ENCODE measurements at places on chromosomes 3 and 15. TPM values are rescaled to one million over a fixed set of nuclear protein-coding genes. Genes with fewer than 3 reads are reported as not detected.
A peak's percentile ranks its signal among the peaks of the same experiment; 100 is the strongest.

Gene ACVR2B
- polyA plus RNA-seq: 0.04 TPM

DNA sequence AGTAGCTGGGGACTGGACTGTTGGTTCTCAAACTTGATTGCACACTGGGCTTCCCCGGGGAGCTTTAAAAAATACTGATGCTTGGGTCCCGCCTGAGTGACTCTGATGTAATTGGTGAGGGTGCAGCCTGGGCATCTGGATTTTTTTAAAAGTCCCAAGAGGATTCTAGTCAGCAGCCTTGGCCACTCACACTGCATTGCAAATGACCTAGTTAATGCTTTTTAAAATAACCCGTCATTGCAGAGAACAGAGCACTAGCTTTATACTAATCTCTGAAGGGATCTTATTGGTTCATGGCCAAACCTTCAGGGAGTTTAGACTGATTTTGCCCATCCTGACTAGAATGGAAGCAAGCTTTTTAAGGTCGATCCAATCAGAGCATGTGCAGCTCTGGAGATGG, 310.6 kb upstream of the PROK2 start:
- no peak overlapping the region for H3K4me3 ChIP-seq
- H3K27me3 ChIP-seq: peaks cover 7% of the 10 kb centered on the region
- no peaks in the 10 kb centered on the region for H3K36me3 ChIP-seq
- H3K4me1 ChIP-seq: peaks cover 12% of the 10 kb centered on the region
- DNase-seq: no peak

GRCh38 chr3:37492977-37493471, 318.6 kb upstream of the LRRFIP2 start:
- H3K27ac ChIP-seq: no peak overlapping the region
- no peak for DNase-seq
- no peaks in the 10 kb centered on the region for H3K36me3 ChIP-seq
- peaks cover 1% of the 10 kb centered on the region for H3K27me3 ChIP-seq
- no peak overlapping the region for H3K4me3 ChIP-seq

DNA sequence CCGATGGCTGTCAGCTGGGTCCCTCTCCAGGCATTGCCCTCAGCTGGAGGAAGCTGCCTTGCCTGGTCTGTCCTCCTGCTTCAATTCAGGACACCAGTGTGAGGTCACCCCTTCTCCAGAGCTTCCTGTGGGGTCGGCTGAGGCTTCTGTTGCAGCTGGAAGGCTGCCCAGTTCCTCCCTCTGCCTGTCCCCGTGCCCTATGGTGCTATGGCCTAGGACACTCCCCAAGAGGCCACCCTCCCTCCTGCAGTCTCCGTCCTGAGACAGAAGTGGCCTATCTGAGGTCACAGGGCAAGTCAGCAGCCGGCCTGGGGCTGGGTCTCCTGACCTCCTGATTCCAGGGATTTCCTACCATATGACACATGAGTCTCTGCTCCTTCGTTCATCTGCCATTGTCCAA, 57.9 kb downstream of the RASGRF1 start:
- H3K4me1 ChIP-seq: no peaks in the 10 kb centered on the region
- peaks cover 9% of the 10 kb centered on the region for H3K27me3 ChIP-seq
- H3K27ac ChIP-seq: no peak overlapping the region
- H3K36me3 ChIP-seq: no peaks in the 10 kb centered on the region
- H3K4me3 ChIP-seq: no peak overlapping the region

GRCh38 chr3:17094551-17094950, 209.8 kb downstream of the PLCL2 start:
- H3K27ac ChIP-seq: no peak overlapping the region
- DNase-seq: no peak
- H3K27me3 ChIP-seq: no peaks in the 10 kb centered on the region
- H3K4me3 ChIP-seq: no peak overlapping the region

Gene DUOXA1
- not detected for polyA plus RNA-seq

GRCh38 chr3:197350446-197350845, 52.0 kb upstream of the DLG1 start:
- no peak overlapping the region for H3K4me3 ChIP-seq
- no peaks in the 10 kb centered on the region for H3K4me1 ChIP-seq
- peaks cover 6% of the 10 kb centered on the region for H3K27me3 ChIP-seq
- peaks cover 4% of the 10 kb centered on the region for H3K36me3 ChIP-seq
- DNase-seq: no peak

Gene NRROS
- polyA plus RNA-seq: 14.1 TPM

DNA sequence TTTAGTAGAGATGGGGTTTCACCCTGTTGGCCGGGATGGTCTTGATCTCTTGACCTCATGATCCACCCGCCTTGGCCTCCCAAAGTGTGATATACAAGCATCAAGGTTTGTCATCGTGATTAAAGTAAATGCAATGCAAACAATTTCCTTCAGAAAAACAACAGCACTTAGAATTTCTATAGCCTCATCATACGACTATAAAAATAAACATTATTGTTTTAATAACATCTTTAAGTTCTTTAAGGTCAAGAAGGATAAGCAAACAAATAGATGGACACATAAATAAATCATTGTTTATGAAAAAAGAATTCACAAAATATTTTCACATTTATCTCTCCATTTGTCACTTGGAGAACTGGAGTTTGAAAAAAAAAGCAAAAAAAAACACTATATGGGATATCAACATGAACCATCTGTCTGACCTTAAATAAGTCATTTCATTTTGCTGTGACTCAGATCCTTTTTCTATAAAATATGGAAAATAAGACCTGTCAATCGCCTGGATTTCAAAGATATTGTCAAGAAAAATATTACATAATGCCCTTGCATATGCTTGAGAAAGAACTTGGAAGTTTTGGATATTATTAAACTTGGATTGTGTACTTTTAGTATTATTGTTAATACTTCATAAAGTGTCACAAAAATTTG, 642.0 kb upstream of the KCNMB2 start:
- no peaks in the 10 kb centered on the region for H3K4me1 ChIP-seq
- H3K4me3 ChIP-seq: no peak overlapping the region
- H3K27me3 ChIP-seq: no peaks in the 10 kb centered on the region
- H3K27ac ChIP-seq: no peak overlapping the region
- no peak for DNase-seq

DNA sequence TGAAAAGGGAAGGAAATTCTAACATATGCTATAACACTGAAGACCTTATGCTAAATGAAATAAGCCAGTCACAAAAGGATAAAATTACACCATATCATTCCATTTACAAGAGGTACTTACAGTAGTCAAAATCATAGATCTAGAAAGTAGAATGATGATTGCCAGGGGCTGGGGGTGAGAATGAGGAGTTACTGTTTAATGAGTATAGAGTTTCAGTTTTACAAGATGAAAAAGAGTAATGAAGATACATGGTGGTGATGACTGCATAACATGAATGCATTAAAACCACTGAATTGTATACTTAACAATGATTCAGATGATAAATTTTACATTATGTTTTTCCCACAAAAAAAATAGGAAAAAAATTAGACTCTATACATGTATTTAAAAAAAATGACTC, 152.6 kb downstream of the SCAPER start:
- H3K4me1 ChIP-seq: no peaks in the 10 kb centered on the region
- DNase-seq: no peak
- no peak overlapping the region for H3K4me3 ChIP-seq
- peaks cover 24% of the 10 kb centered on the region for H3K36me3 ChIP-seq

- H3K27me3 ChIP-seq: peaks cover 2% of the 10 kb centered on the region
- peak; percentile 17 for DNase-seq
- H3K4me3 ChIP-seq: peak overlapping the region; percentile 28
Observed at GRCh38 chr3:108004647-108005046, 86.2 kb downstream of the CD47 start.

Gene PROS1
- polyA plus RNA-seq: not detected

Gene MESP1
- 1.8 TPM for polyA plus RNA-seq

Gene CYP8B1
- polyA plus RNA-seq: not detected

Gene SLC7A14
- not detected for polyA plus RNA-seq

DNA sequence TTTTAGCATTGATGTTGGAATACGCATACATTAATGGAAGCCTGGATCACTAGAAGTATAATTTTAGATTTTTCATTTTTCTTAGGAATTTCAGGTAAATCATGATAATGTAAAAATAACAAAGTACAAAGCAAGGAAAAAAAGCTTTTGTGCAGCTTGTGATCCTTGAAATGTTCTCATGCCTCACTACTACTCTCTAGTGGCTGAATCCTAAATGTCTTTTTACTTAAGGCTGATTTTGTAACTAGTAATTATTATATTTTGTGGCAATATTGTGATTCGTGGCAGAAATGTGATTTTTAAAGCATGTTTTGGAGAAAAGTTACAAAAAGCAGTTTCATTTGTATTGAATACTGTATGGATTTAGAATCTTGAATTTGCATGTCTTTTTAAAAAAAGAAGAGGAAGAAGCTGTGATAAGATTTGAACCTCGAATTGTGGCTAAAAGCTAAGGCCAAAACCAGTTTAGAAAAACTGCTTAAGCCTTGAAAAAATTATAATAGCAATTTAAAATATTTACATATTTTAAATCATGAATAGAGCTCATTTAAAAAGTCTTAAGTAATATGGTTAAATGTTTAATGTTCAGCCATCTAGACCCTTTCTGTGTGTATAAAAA, 39.0 kb downstream of the U2SURP start:
- no peak for DNase-seq
- H3K4me1 ChIP-seq: peaks cover 21% of the 10 kb centered on the region
- no peak overlapping the region for H3K27ac ChIP-seq

GRCh38 chr3:8290611-8291010, 211.0 kb upstream of the LMCD1 start:
- no peaks in the 10 kb centered on the region for H3K4me1 ChIP-seq
- peaks cover 3% of the 10 kb centered on the region for H3K27me3 ChIP-seq
- H3K27ac ChIP-seq: no peak overlapping the region
- no peak for DNase-seq
- no peak overlapping the region for H3K4me3 ChIP-seq
- no peaks in the 10 kb centered on the region for H3K36me3 ChIP-seq

GRCh38 chr3:133880886-133881455, 14.7 kb downstream of the RAB6B start:
- H3K27me3 ChIP-seq: peaks cover 6% of the 10 kb centered on the region
- no peak for DNase-seq
- peaks cover 26% of the 10 kb centered on the region for H3K4me1 ChIP-seq
- H3K4me3 ChIP-seq: peak overlapping the region; percentile 50
- no peaks in the 10 kb centered on the region for H3K36me3 ChIP-seq
- H3K27ac ChIP-seq: no peak overlapping the region

GRCh38 chr3:22308871-22309270, 557.9 kb upstream of the ZNF385D start:
- H3K27me3 ChIP-seq: no peaks in the 10 kb centered on the region
- no peaks in the 10 kb centered on the region for H3K36me3 ChIP-seq
- no peak for DNase-seq
- H3K4me3 ChIP-seq: no peak overlapping the region

Gene SLC51A
- polyA plus RNA-seq: 0.62 TPM

DNA sequence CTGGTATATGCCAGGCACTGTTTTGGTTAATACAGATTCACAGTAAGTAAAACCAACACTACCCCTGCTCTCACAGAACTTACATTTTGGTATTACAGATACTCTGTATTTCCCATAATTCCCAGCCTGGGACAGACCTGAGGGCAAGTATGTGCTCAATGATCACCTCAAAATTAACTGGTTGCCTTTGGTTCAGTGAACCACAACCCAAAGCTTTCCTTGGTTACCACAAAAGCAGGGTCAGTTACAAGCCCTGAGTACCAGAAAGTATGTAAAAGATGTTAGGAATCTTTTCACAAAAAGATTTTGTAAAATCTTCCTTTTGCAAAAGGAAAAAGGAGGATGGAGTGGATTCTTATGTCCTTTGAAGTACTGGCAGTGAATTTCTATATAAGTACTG, 72.2 kb upstream of the GUCA1C start:
- H3K4me3 ChIP-seq: no peak overlapping the region
- peaks cover 3% of the 10 kb centered on the region for H3K27me3 ChIP-seq

GRCh38 chr3:49171775-49172500, 540 bp downstream of the KLHDC8B start:
- peak overlapping the region; percentile 88 for H3K4me3 ChIP-seq
- H3K27me3 ChIP-seq: no peaks in the 10 kb centered on the region
- H3K36me3 ChIP-seq: no peaks in the 10 kb centered on the region
- no peak overlapping the region for H3K27ac ChIP-seq

Gene MOBP
- polyA plus RNA-seq: not detected

Gene RASL12
- polyA plus RNA-seq: not detected

DNA sequence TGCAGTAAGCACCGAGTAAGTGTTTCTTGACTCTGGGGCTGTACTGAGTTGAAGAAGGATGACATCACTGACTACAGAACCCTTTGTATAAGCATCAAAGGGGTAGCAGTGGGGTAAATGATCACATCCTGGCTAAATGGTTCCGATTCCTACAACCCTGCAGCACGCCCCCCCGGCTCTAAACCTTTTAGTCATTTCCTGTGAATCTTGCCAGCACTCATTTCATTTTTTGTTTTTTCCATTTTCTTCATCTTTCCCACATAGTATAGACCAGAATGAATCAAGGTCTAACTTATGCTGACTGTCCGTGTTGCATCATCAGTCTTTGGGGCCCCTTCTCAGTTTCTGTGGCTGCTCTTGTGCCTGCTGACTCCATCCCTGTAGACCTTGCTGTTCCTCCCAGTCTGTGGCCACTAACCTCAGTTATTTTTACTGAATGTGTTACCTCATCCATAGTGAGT, 383.1 kb upstream of the TPRG1 start:
- no peak overlapping the region for H3K27ac ChIP-seq
- H3K4me1 ChIP-seq: peaks cover 8% of the 10 kb centered on the region
- H3K4me3 ChIP-seq: no peak overlapping the region
- H3K27me3 ChIP-seq: no peaks in the 10 kb centered on the region
- DNase-seq: no peak

DNA sequence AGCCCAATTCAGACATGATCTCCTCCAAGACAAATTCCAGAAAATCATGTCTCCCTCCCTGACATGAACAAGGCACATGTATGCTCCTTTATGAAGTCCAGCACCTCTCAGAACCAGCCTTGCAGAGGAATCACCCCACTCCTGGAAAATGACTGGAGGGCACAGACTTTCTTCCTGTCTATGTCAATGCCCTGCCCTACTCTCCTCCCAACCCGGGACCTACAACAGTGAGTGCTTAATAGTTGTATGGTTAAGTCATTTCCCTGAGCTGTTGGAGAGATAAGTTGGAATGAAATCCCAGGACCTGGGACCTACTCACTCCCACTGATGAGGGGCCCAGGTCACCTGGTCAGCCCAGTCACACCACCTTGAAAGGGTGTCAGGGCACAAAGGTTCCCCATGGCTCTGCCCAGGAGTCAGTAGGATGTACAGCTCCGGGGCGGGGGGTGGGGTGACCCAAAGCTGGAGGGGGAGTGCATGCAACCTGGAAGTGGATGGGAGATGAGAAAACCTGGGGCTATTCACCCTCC, 80.1 kb upstream of the HERC1 start:
- no peak overlapping the region for H3K27ac ChIP-seq
- H3K4me1 ChIP-seq: peaks cover 15% of the 10 kb centered on the region
- DNase-seq: no peak
- H3K4me3 ChIP-seq: no peak overlapping the region
- no peaks in the 10 kb centered on the region for H3K36me3 ChIP-seq

GRCh38 chr3:65914032-65914739, 124.5 kb downstream of the MAGI1 start:
- DNase-seq: no peak
- H3K4me1 ChIP-seq: no peaks in the 10 kb centered on the region
- no peak overlapping the region for H3K27ac ChIP-seq
- H3K27me3 ChIP-seq: no peaks in the 10 kb centered on the region

Measured in immature natural killer cell (primary cell).